ENCODE measurements at places on chromosomes 1 and 21.

GRCh38 chr1:8424539-8425116 lies 106.7 kb downstream of the SLC45A1 start:
- DNase-seq = no peak

DNA sequence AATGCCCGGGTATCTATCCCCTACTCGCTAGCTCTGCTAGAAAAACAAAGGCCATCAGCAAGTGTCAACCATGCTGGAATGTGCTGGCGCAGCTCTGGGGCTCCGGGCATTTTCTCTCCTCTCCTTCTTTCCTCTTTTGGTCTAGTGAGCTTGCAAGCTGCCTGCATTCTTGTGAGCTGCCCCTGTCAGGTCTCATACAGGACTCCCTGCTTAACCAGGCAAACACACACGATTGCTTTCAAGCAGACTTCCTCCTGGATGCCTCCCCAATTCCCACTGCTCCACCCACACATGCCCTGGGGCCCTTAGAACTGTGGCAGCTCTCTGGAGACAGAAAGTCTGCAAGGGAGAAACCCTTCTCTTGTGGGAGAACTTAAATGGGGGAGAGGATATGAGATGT lies 35.7 kb upstream of the SUCO start:
- DNase-seq = no peak

DNA sequence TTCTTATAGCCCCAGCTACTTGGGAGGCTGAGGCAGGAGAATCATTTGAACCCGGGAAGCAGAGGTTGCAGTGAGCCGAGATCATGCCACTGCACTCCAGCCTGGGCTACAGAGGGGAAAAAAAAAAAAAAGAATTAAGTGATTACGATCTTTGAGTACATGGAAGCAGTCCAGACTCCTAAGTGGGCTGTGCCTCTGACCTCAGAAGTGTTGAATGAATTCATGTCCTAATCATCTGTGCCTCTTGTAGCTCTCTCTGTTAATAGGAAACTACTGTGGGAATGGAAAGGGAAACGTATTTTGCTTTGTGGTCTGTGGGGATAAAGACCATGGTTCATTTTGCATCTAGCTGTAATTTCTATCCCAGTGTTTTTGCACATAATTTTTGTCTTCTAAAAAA lies 8.4 kb upstream of the IVNS1ABP start:
- peak; percentile 19 for DNase-seq

DNA sequence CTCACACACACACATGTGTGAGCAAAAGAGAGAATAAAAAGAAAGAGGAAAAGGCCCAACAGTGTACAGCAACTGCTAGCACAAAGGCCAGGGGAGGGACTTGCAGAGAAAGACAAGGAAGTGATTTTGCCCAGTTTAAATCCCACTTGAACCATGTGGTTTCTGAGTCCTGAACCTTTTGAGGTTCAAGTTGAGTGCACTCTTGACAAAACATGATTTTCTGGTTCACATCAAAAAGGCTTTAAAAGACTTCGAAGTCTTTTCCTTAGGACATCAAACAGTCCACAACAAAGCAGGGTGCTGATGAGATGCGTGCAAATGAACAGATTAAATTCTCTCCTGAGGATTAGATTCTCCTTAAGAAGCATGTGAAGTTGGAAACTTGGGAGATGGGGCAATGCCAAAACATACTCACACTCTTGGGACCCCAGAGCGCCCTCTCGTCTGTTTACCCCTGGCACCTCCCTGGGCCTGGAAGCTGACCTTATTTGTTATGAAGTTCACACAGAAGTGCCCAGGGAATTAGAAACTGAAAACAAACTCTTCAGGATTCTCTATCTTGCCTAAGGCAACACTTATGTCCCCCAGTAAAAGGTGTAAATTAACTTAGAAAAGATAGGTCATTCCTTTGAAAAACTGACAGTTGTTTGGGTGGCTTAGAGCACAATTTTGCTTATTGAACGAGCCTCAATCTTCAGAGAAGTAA lies 31.5 kb downstream of the RNF220 start:
- no peak for DNase-seq

- no peak for DNase-seq
Measured at GRCh38 chr1:28358716-28359115, 10.8 kb upstream of the PHACTR4 start.

DNA sequence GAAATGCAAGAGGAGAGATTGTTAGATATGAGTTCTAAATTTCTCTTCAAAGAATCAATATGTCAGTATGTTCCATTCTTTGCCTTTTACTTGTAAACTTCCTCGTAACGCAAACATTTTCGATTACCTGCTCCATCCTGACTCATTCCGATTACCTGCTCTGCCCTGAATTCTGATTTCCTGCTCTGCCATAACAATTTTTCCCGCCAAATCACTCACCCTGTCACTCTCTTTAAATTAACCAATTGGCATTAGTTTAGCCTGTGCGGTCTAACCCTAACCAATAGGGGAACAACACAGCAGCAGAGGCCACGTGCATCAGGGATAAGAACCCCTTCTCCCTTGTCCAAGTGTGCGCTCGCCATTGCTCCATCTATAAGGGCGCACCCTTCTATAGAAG lies 25.0 kb upstream of the CBR3 start:
- DNase-seq = no peak

GRCh38 chr1:205942631-205943159 lies 561 bp downstream of the SLC26A9 start:
- peak; percentile 22 for DNase-seq

DNA sequence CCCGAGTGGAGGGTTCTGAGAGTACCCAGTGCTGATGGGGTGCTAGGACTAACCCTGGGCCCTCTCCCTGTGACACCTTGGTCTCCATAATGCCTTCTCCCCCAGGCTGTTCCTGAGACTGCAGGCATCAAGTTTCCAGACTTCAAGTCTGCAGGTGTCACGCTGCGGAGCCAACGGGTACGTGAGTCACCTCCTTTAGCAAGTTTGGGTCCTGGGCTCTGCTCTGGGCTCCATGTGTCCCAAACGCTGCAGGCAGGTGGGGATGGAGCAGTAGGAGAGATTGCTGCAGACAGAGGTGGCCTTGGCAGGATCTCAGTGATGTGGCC lies 6.0 kb downstream of the DMAP1 start:
- no peak for DNase-seq

DNA sequence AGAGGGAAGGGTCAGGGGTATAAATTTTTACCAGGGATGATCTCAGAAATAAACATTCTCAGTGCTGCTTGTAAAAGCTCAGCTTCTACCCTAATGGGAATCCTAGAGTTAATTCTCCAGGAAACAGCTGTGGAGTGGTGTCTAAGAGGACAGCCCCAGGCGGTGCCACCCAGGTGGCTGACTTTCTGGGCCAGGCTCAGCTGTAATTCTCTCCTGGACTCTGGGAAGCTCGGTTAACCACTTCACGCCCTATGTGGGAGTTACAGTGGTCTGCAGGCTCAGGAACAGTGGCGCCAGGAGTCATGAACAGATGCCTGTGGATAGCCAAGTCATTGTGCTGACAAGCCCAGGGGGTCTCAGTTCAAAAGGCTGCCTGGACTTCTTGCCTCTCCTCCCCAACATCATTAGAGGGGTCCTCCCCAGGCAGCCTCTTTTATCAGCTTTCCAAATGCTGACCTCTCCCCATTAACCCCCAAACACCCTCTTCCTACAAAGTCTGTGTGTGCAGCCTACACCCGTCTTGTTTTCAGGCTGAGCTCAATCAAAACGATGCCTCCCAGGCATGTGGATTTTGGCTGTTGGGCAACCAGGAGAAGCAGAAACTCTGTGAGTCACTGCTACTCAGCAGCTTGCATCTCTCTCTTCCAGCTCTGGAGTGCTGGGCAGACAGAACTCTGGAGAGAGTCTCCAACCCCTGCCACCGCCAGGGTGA lies 1.2 kb downstream of the HHIPL2 start:
- DNase-seq = peak; percentile 85

DNA sequence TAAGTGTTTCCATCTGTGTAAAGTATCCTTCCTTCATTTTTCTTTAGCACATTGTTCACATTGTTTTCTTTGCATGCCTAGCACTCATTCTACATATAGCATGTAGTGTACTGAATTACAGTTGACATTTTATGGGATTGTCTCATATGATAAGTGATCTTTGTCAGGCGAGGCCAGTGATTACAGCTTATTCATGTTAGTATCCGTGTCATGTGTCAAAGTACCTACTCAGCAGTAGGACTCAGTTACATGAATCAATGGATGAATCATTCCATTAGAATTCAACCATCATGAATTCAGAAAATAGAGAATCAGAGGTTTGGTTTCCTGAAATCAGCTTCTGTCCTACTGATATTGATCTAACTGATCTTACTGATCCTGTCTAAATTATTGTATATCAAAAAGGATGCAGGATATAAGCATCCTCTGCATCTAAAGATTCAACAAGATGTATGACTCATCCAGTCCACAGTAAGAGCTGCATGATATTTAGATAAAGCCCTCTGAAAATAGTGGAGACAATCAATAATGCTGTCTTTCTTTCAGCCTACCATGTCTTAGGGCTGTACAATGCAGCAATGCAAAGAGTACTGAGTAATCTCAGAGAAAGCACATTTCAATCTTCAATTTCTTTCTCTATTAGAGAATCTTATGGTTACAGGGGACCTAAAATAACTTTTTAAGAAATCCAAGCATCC lies 20.7 kb upstream of the HRNR start:
- peak; percentile 56 for DNase-seq

GRCh38 chr1:232005300-232005699 lies 378.7 kb downstream of the DISC1 start:
- no peak for DNase-seq

- no peak for DNase-seq
Measured at GRCh38 chr1:18794561-18794960, 64.9 kb downstream of the TAS1R2 start.

- DNase-seq = no peak
Measured at GRCh38 chr1:228848406-228848805, 113.1 kb downstream of the RHOU start.

- no peak for DNase-seq
Measured at GRCh38 chr1:157880621-157881020, 39.0 kb upstream of the CD5L start.

DNA sequence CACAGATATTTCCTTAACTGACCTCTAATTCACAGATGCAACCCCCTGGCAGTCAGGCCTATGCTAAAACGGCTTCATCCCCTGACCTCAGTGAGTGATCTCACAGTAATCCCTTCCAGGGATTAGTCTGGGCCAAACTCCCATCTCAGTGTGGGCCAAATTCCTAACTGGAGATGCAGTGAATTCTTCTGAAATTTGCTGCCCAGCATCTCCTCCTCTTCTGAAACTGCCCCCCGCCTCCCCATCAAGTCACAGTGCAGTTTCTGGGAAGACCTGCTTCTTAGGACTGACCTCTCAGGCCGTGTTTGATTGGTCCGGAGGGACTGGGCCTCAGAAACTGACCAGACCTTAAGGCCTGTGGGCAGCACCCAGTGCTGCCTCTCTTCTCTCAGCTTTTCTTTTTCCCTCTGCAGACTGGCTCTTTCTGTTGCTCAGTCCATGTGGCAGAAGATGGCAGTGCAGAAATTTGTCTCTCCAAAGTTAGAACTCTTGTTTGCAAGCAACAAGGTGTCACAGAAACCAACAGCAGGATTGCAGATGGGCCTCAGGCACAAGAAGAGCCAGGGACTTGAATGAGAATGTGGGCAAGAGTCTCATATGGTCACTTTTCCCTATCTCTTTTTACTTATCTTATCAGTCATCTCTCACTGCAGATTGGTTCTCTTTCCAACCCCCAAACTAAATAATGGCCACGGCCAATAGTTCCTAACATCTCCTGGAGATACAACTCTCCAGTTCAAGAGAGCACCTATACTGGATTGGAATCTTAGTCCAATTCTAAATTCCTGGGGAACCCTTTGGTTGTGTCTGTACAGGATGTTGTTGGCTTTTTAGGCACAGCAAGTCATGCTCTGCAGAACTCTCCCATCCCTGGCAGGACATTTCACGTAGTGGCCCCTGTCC lies 95.5 kb upstream of the RALGPS2 start:
- DNase-seq = peak; percentile 86

DNA sequence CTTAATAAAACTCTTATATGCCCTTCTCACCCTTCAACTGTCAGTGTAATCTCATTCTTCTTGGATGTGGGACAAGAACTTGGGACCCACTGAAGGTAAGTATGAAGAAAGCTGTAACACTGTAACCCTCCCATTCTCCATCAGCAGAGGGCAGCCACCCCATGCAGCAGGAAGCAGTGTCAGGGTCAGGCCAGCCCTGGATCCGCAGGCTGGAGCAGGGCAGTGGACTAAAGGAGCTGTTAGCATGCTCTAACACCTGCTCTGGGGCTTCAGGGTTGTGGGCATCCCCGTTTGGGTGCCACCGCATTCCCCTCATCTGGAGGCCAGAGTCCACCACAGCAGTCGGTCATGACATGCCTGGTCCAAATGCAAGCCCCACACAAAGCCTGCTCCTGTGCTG lies 156.5 kb downstream of the HIVEP3 start:
- no peak for DNase-seq

DNA sequence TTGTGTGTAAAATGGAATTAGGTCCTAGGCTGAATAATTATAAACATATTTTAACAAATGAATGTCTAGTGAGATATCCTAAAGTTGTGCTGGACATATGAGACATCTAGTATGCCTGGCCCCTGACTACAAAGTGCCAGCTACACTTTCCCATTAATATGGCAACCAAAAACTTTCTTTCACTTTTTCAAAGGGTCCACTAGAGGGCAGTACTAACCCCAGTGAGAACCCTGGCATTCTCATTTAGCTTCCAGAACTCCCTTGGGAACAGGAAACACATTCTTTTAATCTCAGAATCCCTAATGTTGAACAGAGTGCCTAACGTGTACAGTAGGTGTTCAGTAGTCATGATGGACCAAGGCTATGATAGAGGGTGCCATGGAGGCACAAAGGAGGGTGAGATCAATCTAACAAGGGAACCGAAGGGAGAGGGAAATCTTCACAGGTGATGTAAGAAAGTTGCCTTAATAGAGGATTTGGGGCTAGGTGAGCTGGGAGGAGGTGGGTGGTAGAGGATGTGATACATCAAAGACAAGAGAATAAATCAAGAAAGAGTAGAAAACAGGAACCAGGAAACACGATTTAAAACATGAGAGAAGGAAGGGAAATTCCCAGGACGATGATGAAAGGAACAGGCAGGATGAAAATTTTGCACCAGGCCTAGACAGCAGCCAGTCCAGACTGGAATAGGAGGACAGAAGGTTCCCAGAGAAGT lies 41.6 kb downstream of the NSL1 start:
- DNase-seq = peak; percentile 84

GRCh38 chr1:185653615-185654014 lies 80.6 kb upstream of the HMCN1 start:
- no peak for DNase-seq
